ENCODE measurements at places on chromosomes 4 and X.

DNA sequence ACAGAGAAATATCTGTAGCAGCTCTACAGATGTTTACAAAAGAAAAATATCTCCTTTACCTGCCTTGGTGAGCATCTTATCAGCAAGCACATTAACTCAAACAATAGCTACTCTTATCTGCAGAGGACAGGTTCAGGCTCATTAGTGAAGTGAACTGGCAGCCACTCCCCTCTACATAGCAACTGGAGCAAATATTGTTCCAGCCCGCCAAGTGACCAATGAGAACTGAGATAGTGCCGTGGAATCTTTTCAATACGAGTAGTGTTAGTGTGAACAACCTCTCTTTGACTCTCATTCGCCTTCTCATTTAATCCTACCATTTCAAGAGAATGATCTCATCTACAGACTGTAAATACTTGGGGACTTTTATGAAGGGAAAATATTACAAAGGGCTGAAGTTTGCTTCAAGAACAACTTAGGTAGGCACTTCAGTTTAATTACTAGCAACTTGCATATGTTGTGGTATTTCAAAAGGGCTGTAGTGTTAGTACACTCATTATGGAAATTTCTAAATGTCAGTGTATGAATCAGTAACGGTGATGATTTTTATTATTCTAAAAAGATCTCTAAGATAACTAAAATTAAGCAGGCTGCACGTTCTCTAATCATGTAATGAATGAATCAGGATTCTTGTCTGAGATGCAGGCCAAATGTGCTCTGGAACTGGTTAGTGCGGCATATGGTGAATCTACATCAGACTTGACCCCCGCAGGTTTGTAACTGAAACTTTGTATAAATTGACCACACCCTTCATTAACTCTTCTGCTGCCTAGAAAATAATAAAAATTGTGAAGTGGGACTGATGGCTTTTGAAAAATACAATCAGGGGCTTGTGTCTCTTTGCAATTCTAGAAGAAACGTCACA, 72.4 kb downstream of the PALLD start:
- DNase-seq = peak; percentile 67
- H3K27me3 ChIP-seq = no peaks in the 10 kb centered on the region
- peaks cover 10% of the 10 kb centered on the region for H3K4me1 ChIP-seq
- H3K36me3 ChIP-seq = no peaks in the 10 kb centered on the region

- H3K27me3 ChIP-seq = no peaks in the 10 kb centered on the region
- no peak overlapping the region for H3K4me3 ChIP-seq
- no peak overlapping the region for H3K27ac ChIP-seq
- DNase-seq = no peak
Measured at GRCh38 chr4:102439812-102440211, 61.3 kb upstream of the NFKB1 start.

DNA sequence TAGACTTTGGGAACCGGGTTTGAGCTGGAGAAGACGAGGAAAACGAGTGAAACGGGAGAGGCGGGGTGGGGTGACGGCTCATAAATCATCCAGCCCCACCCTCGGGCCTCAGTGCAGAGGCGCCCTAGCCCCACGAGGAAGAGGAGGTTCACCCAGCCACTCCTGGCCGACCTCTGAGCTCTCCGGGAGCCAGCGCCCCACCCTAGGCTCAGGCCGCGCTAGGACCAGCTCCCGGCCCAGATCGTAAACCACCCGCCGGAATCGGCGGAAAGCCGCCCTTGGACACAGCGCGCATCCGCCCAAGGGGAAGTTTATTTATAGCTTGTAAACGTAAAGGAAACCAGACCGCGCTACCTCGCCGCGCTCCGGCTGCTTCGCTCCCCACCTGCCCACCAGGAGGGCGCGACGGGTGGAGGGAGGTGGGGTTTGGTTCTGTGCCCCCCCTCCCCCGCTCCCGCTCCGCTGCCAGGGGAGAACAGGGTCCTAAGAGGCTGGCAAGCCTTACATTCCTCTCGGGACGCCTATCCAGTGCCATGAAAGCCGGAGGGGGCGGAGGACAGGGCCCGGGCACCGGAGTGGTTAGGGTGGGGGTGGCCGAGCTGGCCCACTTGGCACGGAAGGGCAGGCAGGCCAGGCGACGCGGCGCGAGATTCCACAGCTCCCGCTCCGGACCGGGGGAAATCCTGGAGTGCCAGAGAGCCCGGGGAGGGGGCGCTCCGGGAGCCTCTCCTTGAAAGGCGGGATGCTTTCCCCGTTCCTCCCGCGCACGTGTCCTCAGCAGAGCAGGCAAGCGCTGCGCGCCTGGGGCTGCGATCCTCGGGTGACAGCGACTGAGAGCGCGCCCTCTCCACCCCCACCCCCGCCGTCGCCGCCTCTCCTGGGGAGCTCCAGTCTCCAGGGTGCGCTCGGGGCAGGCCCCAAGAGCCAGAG, 84.2 kb downstream of the BCOR start:
- no peaks in the 10 kb centered on the region for H3K36me3 ChIP-seq
- peak overlapping the region; percentile 72 for H3K27ac ChIP-seq
- peak overlapping the region; percentile 70 for H3K4me3 ChIP-seq
- H3K4me1 ChIP-seq = no peaks in the 10 kb centered on the region
- H3K27me3 ChIP-seq = peaks cover 38% of the 10 kb centered on the region

- H3K27me3 ChIP-seq = no peaks in the 10 kb centered on the region
- no peaks in the 10 kb centered on the region for H3K36me3 ChIP-seq
- no peak overlapping the region for H3K27ac ChIP-seq
- H3K4me1 ChIP-seq = no peaks in the 10 kb centered on the region
- H3K4me3 ChIP-seq = no peak overlapping the region
Measured at GRCh38 chrX:118558926-118559325, 63.3 kb downstream of the DOCK11 start.

GRCh38 chr4:95835672-95836071, 4.2 kb upstream of the PDHA2 start:
- no peaks in the 10 kb centered on the region for H3K27me3 ChIP-seq
- no peaks in the 10 kb centered on the region for H3K36me3 ChIP-seq
- peak; percentile 69 for DNase-seq
- H3K27ac ChIP-seq = no peak overlapping the region

- no peak overlapping the region for H3K27ac ChIP-seq
- peaks cover 14% of the 10 kb centered on the region for H3K4me1 ChIP-seq
- peaks cover 53% of the 10 kb centered on the region for H3K36me3 ChIP-seq
- DNase-seq = no peak
- H3K4me3 ChIP-seq = no peak overlapping the region
Measured at GRCh38 chrX:2712890-2713840, 22.1 kb downstream of the CD99 start.

- no peak for DNase-seq
- H3K4me1 ChIP-seq = peaks cover 3% of the 10 kb centered on the region
- no peaks in the 10 kb centered on the region for H3K27me3 ChIP-seq
- no peak overlapping the region for H3K27ac ChIP-seq
- H3K4me3 ChIP-seq = no peak overlapping the region
- H3K36me3 ChIP-seq = no peaks in the 10 kb centered on the region
Measured at GRCh38 chr4:95506264-95506663, 42.5 kb downstream of the UNC5C start.

DNA sequence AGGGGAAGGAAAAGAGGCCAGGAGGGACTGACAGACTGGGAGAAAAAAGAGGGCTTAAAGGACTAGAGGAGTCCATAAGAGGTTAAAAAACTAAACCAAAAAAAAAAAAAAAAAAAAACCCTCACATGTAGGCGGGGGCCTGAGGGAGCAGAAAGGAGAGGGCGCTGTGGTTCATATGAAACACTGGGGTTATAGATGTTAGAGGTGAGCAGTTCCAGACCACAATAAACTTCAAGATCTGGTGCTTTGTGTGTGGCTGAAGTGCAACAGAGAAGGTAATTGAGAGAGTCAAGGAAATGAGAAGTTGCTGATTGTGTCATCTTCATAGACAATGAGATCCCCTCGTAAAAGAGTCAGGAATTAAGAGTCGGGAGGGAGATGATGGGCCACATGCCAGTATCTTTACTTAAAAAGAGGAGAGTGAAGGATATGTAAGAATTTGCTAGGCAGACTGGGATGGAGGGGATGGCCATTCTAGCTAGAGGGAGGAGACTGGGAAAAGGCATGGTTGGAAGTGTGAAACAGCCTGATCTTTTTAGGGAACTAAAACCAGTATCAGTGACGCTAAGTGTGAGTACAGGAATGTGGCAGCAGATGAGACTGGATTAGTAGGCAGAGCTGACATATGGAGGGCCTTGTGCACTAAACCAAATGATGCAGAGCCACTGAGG, 18.4 kb upstream of the OGT start:
- no peak overlapping the region for H3K4me3 ChIP-seq
- DNase-seq = no peak
- H3K4me1 ChIP-seq = no peaks in the 10 kb centered on the region
- no peak overlapping the region for H3K27ac ChIP-seq
- H3K27me3 ChIP-seq = no peaks in the 10 kb centered on the region

- no peaks in the 10 kb centered on the region for H3K4me1 ChIP-seq
- H3K27me3 ChIP-seq = peaks cover 14% of the 10 kb centered on the region
- H3K4me3 ChIP-seq = peak overlapping the region; percentile 75
- peak; percentile 60 for DNase-seq
- H3K36me3 ChIP-seq = no peaks in the 10 kb centered on the region
- H3K27ac ChIP-seq = no peak overlapping the region
Measured at GRCh38 chrX:107715331-107716117, 60.1 kb downstream of the TSC22D3 start.

DNA sequence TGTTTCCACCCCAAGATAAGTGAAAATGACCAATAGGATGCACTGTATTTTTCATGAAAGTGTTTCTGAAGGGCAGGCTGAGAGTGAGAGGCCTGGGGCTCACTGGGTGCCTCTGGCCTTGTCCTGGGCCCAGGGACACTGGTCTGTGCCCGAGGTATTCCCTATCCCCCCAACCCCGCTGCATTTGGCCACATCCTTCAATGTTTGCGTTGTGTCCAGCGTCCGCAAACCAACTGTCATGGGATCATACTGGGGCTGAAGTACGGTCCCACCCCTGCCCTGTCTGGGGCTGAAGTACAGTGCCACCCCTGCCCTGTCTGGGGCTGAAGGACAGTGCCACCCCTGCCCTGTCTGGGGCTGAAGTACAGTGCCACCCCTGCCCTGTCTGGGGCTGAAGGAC, 22.0 kb upstream of the MSANTD1 start:
- no peak overlapping the region for H3K4me3 ChIP-seq
- no peak for DNase-seq
- no peaks in the 10 kb centered on the region for H3K4me1 ChIP-seq
- H3K36me3 ChIP-seq = peaks cover 85% of the 10 kb centered on the region

- H3K27me3 ChIP-seq = no peaks in the 10 kb centered on the region
- H3K36me3 ChIP-seq = no peaks in the 10 kb centered on the region
- no peak overlapping the region for H3K4me3 ChIP-seq
- no peaks in the 10 kb centered on the region for H3K4me1 ChIP-seq
- H3K27ac ChIP-seq = no peak overlapping the region
- no peak for DNase-seq
Measured at GRCh38 chr4:104404361-104404760, 90.3 kb downstream of the CXXC4 start.

DNA sequence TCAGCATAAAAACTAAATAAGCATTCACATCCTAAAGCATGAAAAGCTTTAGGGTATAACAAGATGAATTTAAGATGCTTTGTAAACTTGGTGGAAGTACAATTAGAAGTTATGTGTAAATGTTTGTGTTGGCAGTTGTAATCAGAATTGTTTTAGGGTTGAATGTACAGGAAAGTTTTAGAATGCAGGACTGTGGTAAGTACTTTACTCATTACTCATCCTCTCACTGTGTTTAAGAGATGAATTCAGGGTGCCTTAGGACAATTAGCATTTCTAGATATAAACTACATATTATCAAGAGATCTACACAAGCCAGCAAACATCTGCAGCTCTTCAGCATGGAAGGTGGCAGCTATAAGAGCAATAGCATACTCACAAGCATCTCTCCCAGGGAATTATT, 77.5 kb upstream of the ELOVL6 start:
- no peak for DNase-seq
- H3K4me1 ChIP-seq = peaks cover 8% of the 10 kb centered on the region
- H3K4me3 ChIP-seq = no peak overlapping the region
- H3K36me3 ChIP-seq = no peaks in the 10 kb centered on the region
- no peaks in the 10 kb centered on the region for H3K27me3 ChIP-seq
- H3K27ac ChIP-seq = no peak overlapping the region

DNA sequence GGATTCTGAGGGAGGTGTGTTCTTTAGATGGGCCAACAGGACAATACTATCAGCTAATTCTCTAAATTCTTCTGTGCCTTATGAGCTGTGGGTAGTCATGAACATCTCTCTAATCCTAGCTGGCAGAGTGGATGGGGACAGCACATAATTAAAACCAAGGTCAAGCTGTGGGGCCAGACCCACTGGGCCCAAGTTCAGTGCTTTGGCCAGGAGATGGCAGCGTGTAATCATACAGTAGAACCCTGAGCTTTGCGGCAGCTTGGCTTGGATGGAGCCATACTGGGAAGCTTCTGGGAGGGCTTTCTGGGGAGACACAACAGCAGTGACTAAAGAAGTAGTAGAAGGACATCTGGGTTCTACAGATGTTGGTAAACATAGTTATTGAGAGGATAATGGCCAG, 140.3 kb upstream of the CXCL13 start:
- no peaks in the 10 kb centered on the region for H3K27me3 ChIP-seq
- H3K27ac ChIP-seq = no peak overlapping the region
- DNase-seq = peak; percentile 78
- H3K4me1 ChIP-seq = no peaks in the 10 kb centered on the region
- H3K36me3 ChIP-seq = no peaks in the 10 kb centered on the region
- H3K4me3 ChIP-seq = no peak overlapping the region

DNA sequence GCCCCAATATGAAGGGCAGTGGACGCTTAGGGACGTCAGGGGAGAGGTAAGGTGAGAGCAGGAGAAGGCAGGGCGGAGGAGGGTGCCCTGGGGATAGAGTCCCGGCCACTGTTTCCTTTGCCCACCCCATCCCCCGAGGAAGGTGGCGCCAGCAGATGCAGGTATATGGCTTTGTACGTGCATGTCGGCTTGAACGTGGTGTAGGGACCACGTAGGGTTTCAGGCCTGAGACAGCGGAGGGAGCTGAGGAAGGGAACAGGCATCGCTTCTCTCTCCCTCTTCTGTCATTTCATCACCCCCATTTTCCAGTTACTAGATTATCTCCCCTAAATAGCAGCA, 97.9 kb downstream of the PHKA2 start:
- no peaks in the 10 kb centered on the region for H3K27me3 ChIP-seq
- H3K4me1 ChIP-seq = no peaks in the 10 kb centered on the region
- H3K4me3 ChIP-seq = no peak overlapping the region
- DNase-seq = no peak
- H3K27ac ChIP-seq = no peak overlapping the region

GRCh38 chrX:112672788-112673560, 6.8 kb downstream of the LHFPL1 start:
- H3K36me3 ChIP-seq = no peaks in the 10 kb centered on the region
- H3K4me3 ChIP-seq = no peak overlapping the region
- H3K27me3 ChIP-seq = no peaks in the 10 kb centered on the region
- no peak for DNase-seq

GRCh38 chr4:100907465-100908454, 389.9 kb upstream of the EMCN start:
- H3K27ac ChIP-seq = no peak overlapping the region
- no peak for DNase-seq
- no peaks in the 10 kb centered on the region for H3K4me1 ChIP-seq
- H3K36me3 ChIP-seq = no peaks in the 10 kb centered on the region
- H3K4me3 ChIP-seq = no peak overlapping the region
